ENCODE measurements at places on chromosomes 1 and 21.

DNA sequence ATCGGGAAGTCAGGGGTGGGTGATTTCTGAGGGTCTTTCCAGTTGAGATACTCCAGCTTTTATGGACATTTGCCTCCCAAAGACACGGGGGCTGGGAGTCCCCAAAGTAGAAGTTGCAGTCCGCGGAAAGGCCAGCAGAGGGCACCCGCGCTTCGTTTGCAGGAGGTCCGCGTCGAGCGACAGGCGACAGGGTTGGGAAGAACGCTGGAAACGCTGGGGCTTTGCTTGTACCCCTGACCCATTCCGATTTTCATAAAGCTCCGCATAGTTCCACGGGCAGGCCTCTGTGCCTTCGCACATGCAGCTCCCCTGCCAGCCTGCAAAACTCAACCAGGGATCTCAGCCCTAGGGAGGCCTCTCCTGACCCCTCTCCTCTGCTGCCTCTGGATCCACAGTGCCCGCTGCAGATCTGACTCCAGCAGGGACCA, 44.2 kb upstream of the LAPTM5 start:
- DNase-seq: peak; percentile 83

GRCh38 chr1:211830055-211830327, 572 bp downstream of the LPGAT1 start:
- peak; percentile 11 for DNase-seq

- DNase-seq: no peak
Observed at GRCh38 chr1:241696815-241697639, 44.9 kb downstream of the WDR64 start.

DNA sequence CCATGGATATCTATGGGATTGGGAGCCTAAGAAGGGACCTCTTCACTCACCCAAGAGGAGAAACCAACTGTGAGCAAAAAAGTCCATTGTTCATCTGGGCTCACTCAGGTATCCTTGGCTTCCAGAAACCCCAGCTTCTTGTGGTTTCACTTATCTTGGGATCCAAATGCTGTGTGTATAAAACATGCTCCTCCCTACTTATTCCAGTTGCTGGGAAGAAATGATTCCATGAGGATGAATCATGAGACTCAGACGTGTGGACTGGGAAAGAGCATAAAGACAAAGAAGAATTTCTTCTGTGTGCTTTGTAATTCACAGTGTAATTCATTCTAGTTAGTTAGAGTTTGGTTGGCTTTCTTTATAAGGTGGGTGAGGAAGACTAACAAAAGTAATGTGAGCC, 283.7 kb downstream of the ZNF648 start:
- no peak for DNase-seq

- no peak for DNase-seq
Observed at GRCh38 chr1:62989497-62989896, 205.6 kb downstream of the ATG4C start.

GRCh38 chr1:20202166-20202565, 15.8 kb upstream of the PLA2G2C start:
- no peak for DNase-seq

GRCh38 chr1:244205171-244205570, 154.1 kb downstream of the ZBTB18 start:
- DNase-seq: no peak

DNA sequence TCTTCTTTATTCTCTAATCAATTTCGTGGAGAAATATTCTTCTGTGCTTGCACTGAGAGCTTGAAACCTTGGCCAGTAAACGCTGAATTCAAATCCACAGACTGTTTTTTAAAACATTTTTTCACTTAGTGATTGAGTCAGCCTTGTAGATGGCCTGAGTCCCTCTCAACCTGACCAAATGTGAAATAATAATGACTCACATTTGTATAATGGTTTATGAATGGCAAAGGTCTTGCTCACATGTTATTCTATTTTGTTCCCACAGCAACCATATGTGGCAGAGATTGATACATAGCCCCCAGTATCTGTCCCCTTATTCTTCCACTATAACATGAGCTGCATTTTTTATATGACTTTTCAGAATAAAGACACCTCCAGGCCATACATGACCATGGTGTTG, 47.8 kb upstream of the CCDC190 start:
- DNase-seq: no peak

- peak; percentile 47 for DNase-seq
Observed at GRCh38 chr1:110746644-110747259, 72.0 kb upstream of the KCNA3 start.

Measured in stimulated activated CD4-positive, alpha-beta T cell treated with anti-CD3 and anti-CD28 coated beads, Interleukin-4, amount 100 ng/mL, for 1 hour (primary cell).